ENCODE measurements at places on chromosomes 7 and 10.

DNA sequence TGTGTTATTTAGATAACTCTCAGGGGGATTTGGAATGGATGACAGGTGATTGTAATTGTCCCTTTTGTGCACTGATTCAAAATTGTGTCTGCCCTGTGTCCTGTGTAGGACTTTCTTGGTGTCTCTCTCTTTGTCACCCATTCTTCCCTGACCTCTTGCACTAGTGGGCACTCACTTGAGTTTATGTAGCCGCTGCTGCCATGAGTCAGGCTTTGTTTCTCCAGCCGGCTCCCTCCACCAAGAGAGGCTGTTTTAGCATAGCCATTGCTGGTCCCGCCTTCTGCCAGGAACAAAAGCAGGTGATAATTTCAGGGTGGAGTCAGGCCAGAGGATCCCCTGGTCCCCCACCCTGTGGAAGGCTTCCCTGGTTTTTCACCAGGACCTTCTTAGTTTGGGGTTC, 8.4 kb downstream of the COL17A1 start:
- DNase-seq = no peak

- no peak for DNase-seq
Measured at GRCh38 chr7:98194186-98194585, 17.1 kb upstream of the BHLHA15 start.

DNA sequence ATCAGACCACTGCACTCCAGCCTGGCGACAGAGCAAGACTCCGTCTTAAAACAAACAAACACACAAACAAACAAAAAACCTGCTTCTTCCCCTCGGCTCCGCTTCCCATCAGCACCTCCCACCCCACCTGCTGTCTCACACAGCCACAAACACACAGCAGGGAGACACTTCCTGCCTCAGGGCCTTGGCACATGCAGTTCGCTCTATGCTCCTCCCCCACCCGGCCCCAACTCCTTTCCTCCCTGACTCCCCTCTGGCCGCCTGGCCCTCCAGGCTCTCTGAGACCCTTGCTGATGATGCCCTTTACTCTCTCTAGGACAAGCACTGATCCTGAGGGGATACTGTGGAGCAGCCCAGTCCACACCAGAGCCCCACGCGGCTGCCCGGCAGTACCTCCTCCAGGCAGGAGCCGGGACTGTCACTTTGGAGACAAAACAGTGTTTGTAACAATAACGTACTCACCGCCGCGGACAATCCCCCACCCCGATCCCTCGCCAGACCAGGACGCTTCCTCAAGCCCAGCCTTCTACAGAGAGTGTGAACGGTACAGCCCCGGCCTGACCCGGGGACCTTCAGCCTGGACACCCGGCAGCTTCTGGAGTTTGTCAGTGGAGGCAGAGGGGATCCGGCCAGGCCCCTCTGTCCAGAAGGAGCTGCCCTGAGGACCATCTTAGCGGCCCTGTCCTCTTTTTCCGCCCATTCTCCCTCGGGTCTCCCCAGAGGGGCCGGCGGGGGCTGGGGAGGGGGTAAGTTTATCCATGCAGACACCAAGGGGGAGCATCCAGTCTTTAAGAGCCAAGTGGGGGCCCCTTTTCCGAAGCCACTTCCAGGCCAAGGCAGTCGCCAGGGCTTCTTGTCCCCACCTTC, 50.0 kb upstream of the GTF2IRD1 start:
- no peak for DNase-seq

GRCh38 chr7:69526570-69526969, 71.7 kb upstream of the AUTS2 start:
- DNase-seq = no peak

DNA sequence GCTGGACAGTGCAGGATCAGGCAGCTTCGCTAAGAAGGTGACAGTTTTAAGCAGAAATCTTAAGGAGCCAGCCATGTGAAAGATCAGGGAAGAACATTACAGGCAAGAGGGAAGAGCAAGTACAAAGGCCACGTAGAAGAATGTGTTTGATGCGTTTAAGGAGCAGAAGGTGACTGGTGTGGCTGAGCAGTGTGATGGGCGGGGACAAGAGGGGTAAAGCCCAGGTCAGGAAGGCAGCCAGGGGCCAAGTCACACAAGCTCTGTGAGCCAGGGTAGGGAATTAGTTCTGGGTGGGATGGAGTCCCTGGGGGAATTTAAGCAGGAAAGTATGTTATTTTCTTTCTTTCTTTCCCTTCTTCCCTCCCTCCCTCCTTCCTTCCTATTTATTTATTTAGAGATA, 166.9 kb downstream of the SH3PXD2A start:
- no peak for DNase-seq

DNA sequence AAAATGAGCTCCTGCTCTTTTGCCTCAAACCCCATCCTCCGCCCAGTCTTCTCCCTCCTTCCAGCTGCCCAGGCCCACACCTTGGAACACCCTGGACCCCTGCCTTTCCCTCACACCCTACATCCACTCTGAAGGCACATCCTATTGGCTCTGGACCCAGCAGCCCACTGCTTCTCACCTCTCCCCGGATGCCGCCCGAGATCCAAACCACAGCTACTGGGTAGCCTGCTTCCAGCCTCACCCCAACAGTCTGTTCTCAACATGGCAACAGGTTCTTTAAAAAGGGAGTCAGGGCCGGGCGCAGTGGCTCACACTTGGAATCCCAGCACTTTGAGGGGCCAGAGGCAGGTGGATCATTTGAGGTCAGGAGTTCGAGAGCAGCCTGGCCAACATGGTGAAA, 9.5 kb upstream of the SMARCD3 start:
- DNase-seq = no peak

- no peak for DNase-seq
Measured at GRCh38 chr10:80471715-80472233, 17.7 kb downstream of the TSPAN14 start.

DNA sequence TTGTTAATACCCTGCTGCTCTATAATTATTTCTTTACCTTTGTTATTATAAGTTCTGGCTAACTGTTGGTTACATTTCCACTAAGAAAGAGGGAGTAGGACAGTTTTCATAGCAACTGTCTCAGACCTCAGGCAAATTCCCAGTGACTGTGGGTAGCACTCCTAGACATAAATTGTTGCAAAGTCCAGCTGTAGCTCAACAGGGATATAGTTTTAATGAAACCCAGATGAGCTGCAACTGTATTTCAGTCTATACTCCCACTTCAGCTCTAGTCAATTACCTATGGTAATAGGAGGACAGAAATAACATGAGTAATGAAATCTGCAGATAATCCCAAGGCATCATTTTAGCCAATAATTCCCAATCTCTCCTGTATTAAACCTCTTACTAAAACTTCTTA, 103.0 kb upstream of the SEMA3A start:
- DNase-seq = no peak

DNA sequence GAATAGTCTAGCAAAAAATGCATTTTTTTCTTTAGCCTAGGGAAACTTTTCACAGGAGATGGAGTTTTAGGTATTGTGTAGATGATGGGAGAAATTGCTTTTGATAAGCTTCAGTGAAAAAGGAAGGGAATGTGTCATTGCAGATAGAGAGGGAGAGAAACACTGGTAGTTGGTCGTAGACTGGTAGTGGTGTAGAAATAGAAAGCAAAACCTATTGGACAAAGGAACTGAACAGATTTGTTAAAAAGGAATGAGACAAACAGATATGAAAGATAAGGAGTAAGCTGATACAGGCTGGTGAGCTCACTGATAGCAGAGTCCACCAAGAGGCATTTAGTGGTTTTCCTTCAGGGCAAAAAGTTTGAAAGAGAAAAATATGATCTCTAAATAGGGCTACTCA, 94.3 kb downstream of the ZEB1 start:
- no peak for DNase-seq

GRCh38 chr7:138246428-138246827, 170.2 kb downstream of the AKR1D1 start:
- no peak for DNase-seq

GRCh38 chr7:151176401-151176800, 8.9 kb upstream of the GBX1 start:
- DNase-seq = no peak

DNA sequence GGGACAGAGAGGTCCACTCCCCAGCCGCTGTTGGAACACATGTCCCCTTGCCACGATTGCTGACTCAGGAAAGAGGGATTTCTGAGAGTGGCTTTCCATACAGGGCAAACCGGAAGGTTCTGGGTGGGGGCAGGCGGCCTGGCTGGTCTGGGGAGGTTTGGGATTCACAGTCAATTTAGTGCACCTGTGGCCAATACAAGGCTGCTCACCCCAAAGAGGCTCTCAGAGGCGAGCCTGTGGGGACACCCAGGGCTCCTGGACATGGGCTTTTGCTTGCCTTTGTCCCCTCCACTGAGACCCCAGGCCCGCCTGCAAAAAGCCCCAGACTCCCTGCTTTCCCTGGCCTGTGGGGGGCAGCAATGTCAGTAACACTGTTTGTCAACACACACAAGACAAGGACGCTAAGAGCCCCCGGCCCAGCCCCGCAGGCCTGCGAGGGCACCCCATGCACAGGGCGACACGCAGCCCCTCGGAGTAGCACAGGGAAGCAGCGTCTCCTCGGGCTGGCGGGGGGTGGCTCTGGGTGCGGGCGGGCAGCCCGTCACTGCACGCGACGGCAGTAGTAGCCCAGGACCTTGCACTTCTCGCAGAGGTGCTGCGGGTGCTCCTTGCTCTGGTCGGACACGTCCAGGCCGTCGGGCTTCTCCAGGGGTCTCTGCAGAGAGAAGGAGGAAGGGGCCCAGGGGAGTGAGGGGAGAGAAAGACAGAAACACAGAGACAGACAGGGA, 38.7 kb downstream of the PPIF start:
- DNase-seq = no peak

DNA sequence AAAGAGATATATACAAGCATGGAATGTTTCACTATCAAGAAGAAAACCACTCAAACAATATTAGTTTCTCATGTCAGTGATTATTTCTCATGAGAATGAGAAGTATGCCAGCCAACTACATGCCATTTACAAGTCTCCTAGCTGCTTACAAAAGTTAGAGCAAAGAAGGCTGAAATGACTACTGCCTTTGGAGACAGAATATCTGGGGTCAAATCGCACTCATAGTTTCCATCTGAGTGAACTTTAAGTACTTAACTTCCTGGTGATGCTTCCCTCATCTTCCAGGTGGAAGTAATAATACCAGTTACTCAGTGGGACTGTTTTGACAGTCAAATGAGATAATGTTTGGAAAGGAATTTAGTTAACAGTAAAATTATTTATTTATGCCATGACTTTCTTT, 42.0 kb upstream of the RHOBTB1 start:
- DNase-seq = no peak

- DNase-seq = no peak
Measured at GRCh38 chr7:80135309-80136104, 876 bp downstream of the GNAI1 start.

- DNase-seq = no peak
Measured at GRCh38 chr10:82660205-82660604, 785.2 kb downstream of the NRG3 start.

DNA sequence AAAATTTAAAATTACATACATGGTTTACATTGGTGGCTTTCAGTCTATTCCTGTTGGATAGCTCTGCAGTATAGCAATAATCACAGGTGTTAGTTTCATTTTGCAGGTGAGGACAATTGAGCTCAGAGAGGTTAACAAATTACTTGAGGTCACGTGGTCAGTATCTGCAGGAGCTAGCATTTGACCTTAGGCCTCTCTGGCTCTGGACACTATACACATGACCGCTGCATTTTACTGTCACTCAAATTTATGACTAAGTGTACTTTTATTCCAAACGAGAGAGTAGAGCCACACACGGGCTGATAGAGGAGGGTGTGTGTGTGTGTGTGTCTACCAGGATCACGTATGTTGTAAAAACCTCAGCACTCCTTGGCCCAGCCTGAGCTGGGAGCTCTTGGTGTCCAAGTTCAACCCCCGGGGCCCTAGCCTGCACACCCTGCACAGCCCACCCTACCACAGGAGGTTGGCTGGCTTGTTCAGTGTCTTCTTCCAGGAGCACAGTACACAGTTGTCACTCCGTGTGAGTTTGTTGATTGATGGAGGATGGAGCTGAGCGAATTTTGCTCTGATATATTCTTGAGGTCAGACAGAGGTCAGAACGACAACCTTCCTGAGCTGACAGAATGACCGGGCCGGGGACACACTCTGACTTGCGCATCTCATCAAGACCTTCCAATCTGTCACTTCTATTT, 272.7 kb downstream of the GFRA1 start:
- no peak for DNase-seq

- DNase-seq = no peak
Measured at GRCh38 chr10:91103384-91104192, 116.9 kb upstream of the PCGF5 start.

- DNase-seq = no peak
Measured at GRCh38 chr7:91043186-91043585, 221.0 kb upstream of the FZD1 start.

DNA sequence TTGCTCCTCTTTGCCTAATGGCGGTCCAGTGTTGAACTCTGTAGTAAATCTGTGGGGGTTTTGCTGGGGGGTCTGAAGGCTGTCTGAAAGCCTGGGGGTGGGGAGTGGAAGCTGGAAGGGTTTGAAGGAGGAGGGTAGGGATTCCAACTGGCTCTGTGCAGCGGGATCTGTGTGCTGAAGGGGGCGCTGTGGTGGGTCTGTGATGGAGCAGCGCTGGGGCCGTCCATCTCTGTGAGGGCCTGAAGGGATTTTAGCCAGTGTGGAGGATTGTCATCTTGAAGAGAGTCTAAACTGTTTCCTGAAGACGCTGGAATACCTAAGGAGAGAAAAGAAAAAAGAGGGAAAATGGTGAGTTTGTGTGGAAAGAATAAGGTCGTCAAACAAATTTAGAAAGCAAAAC, 129.2 kb downstream of the STRA8 start:
- no peak for DNase-seq

GRCh38 chr10:22825841-22826240, 102.0 kb upstream of the ARMC3 start:
- no peak for DNase-seq

- DNase-seq = no peak
Measured at GRCh38 chr7:150949564-150949963, 28.6 kb downstream of the KCNH2 start.

- DNase-seq = no peak
Measured at GRCh38 chr10:102595897-102596296, 48.4 kb upstream of the TRIM8 start.

DNA sequence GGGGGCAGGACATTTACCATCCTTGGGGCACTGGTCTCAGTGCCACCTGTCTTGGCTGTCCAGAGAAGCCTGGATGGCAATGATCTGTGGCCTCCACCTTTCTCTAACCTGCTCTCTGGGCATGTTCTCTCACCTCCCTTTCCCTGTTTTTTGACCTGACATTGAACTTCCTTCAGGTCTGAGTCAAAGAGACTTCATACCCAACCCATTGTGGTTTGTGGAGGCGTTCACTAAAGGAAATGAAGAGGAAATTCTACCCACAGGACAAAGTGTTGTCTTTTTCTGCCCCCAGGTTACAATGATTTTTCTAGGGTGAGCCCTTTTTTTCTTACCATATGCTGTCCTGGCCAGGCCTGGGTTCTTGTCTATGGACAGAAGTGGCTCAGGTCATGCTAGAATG, 76.6 kb downstream of the CYP26A1 start:
- DNase-seq = no peak

Data from stimulated activated CD4-positive, alpha-beta T cell treated with anti-CD3 and anti-CD28 coated beads, TNF-alpha, amount 100 ng/mL, for 24 hours (primary cell).